ENCODE measurements at places on chromosomes 5 and 9.
A peak's percentile ranks its signal among the peaks of the same experiment; 100 is the strongest.

GRCh38 chr9:85745203-85745602 lies 3.4 kb upstream of the AGTPBP1 start:
- DNase-seq: no peak

DNA sequence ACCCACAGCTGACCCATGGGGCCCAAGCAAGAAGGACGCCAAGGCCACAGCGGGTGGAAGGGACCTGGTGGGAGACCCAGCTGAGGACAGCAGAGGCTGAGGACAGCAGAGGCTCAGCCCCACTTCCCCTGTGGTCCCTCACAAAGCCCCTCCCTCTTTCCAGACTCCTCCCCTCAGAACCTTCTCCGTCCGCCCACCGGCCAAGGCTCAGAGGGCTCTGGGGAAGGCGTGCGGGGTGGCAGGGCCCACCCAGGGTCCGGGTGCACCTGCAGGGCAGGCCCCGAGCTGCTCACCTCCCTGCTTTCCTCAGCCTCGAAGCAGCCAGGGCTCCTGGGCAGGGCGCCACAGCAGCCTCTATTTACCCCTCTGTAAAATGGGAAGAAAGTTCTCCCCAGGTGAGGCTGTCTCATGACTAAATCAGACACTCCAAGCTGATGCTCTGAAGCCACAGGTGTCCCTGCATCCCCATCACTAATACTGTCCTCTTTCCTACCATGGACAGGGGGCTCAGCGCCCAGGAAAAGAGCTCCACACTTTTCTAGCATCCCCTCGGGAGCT lies 137.9 kb upstream of the PPP1R26 start:
- no peak for DNase-seq

GRCh38 chr5:154937186-154937717 lies 759 bp downstream of the GEMIN5 start:
- DNase-seq: no peak

DNA sequence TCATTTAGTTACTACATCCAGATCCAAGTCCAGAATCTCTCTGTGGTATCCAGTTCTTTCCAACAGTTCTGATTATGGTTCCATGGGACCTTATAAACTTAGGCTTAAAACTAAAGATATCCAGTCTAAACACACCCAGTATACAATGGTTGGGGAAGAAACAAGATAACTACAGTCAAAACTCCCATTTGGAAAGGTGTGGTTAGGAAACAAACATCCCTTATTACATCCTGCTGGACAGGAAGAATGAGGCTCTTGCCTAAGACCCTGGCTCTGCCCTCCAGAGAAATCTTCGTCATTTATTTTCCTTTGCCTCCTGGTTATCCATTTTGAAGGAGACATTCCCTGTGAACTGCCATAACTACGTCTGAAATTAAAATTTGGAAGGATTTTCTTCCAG lies 64.6 kb upstream of the EPB41L4A start:
- no peak for DNase-seq

- DNase-seq: no peak
Measured at GRCh38 chr5:107361945-107362344, 308.8 kb downstream of the EFNA5 start.

DNA sequence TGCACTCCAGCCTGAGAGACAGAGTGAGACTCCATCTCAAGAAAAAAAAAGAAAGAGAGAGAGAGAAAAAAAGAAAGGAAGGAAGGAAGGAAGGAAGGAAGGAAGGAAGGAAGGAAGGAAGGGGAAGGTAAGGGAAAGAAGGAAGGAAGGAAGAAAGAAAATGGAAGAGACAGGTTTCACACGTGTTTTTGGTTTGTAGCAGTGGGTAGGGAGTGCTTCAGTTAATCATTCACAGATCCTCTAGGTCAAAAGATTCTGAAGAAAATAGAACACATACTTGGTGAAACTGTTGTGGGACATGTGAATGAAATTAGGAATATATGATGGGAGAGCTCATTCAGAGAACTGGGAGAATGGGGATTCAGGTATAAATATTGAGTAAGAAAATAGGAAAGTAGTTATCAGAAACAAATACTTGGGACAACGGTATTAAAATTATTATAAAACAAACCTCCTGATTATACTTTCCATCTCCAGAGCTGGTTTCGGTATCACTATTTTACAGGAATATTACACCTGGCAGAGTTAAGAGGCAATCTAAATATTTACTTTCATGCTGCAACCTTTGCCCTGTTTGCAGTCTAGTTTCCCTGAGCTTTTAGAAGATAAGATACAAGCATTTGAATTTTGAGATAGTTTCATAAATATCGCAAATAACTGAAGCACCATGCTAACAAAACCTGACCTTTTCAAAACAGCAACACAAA lies 37.2 kb downstream of the MARVELD2 start:
- DNase-seq: no peak

GRCh38 chr5:111399113-111399512 lies 113.2 kb downstream of the STARD4 start:
- no peak for DNase-seq

DNA sequence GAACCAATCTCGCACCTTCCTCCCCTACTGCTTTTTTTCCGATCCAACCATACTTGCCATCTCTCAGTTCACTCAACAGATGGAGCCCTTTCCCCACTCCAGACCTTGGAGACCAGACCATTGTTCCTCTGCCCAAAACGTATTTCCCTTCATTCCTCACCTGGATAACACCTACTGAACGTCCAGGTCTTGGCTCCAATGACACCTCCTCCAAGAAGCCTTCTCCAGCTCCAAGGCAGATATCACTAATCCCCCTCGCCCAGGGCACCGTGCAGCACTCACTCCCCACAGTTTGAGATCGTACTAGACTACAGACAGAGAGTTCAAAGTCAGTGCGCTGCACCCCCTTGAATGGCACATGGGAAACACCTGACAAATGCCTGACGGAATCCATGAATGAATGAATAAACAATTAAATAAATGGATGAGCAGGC lies 47.1 kb upstream of the AKNA start:
- no peak for DNase-seq

GRCh38 chr9:33466565-33467495 lies 6.9 kb downstream of the NOL6 start:
- DNase-seq: peak; percentile 56

GRCh38 chr5:108867656-108868055 lies 120.0 kb downstream of the FER start:
- no peak for DNase-seq

DNA sequence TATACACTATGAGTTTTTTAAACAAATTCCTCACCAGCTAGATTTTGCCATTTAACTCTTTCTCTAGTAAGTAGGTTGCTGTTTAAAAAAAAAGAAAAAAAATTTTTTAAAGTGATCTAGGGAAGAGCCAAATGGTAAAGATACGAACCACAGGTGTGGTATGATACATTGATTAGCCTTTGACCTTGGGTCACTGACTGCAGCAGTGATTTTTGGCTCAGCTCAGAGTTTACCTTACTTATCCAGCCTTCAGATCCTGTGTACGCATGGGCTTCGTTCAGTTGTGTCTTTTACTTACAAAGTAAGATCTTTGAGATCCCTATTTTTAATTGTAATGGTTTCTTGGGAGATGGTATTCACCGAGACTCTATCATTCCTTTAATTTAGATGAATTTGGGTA lies 12.4 kb upstream of the GNG10 start:
- no peak for DNase-seq

- DNase-seq: peak; percentile 77
Measured at GRCh38 chr5:56481428-56482357, 248.6 kb upstream of the ANKRD55 start.

- no peak for DNase-seq
Measured at GRCh38 chr5:173015192-173015591, 31.6 kb downstream of the ATP6V0E1 start.

DNA sequence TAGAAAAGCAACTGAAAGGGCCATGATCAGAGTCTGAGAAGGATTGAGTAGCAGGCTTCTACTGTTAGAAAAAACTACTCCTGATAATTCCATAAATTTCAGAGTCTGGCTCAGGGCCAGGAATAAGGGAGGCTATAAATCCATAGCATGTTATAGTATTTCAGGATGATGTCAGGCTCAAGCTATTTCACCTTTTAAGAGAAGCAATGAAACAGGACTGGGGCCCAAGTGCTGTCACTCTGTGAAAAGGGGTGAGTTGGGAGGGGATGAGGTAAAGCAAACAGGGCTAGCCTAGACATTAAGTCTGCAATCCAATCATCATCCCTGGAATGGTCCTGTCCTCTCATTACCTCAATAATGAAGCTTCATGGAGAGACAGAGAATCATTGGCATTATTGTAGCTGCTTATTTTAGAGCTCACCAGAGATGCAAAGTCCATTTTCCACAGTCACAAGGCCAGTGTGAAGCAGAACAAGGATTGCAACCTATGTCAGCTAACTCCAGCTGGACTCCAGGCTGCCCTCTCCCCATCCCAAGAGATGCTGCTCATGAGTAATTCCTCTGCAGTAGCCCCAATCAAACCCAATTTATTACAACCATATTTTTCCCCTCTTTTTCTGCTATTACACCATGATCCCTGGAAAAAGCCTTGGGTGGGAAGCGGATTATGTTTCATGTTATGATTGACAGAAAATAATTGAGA lies 56.0 kb downstream of the PAPPA start:
- DNase-seq: no peak

- peak; percentile 64 for DNase-seq
Measured at GRCh38 chr5:115423541-115423940, 121.0 kb downstream of the FEM1C start.
